Mesenteric fat pad (tissue), 1 donor: ENCODE measurements at places on chromosomes 2 and 18. TPM values are rescaled to one million over a fixed set of nuclear protein-coding genes. Genes with fewer than 3 reads are reported as not detected.

- peak; percentile 1 for DNase-seq
Measured at GRCh38 chr2:227761740-227762476, 16.2 kb downstream of the SCYGR8 start.

Gene IL37
- total RNA-seq = not detected

DNA sequence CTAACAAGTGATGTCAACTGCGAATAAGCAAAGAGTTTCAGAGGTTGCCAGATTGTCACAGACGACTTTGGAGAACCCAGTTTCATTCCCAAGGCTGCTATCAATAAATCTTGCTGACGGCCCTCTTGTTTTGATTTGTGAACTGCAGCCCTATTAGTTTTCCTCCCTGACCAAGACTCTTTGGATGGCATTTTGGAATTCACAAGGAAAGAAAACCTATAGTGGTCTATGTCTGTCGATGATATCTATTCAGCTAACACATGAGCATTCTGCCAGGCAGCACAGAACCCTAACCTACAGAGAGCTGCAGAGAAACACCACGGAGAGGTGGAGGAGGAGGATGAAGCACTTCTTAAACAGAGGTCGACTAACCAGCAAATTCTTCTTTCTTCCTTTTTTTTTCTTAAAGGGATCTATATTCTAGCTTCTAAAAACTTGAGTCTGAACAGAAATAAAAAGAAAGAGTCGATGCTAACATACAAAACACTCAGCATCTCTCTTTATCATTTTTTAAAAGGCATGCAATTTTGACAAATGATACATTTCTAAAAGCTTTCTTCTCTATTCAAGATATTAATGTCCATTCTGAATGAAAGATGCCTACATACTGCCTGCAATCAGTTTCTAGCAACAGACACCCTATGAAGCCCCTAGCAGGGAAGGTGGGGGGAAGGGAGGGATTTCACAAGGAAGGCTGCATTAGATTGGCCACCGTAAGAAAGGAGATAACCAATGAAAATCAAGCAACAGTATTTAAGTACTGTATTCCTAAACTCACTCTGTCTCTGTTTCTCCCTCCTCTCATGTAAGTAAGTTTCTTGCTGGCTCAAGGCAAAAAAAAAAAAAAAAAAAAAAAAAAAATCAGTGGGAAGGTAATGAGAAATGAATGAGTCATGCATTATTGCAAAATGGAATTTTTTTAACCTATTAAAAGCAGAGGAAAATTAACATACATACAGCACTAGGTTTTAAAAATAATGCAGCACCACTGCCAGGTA is 83.0 kb upstream of the CHRNA1 start:
- DNase-seq = no peak

DNA sequence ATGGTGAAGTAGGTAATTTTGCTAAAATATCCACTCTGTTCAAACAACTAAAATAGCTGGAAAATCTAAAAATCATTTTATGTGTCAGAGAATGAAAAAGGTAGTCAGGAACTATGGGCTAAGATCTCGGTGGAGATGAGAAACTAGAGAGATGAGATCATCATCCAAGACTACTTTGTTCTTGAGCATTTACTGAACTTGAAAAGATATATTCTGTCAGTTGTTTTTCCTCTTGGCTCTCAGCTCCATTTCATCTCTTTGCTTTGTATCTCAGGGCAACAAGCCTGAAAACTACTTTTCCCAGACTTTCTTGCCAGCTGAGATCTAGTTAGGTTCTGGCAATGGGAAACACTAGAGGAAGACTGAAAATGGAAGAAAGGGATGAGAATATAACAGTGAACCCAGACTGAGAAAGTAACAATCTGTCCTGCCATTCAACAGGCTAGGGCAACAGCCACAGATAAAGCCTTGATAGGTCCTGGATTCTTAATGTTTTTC is 346.2 kb upstream of the MEX3C start:
- DNase-seq = no peak

DNA sequence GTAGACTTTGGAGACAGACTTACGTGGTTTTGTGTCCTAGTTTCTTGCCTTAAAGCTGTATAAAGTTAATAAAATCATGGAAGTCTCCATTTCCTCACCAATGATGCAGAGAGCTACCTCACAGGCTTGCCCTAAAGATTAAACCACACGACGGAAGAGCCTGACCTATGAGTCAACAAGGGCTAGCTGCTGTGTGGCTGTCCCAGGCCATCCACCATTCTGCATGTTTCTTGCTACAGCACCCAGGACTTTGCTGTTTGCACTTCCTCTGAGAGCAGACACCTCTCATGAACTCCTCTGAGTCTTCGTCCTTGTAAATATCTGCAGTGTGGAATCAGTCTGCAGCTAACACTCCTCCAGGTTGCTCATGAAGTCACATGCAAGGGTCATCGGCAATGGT is 160.0 kb upstream of the TRIB2 start:
- DNase-seq = no peak

DNA sequence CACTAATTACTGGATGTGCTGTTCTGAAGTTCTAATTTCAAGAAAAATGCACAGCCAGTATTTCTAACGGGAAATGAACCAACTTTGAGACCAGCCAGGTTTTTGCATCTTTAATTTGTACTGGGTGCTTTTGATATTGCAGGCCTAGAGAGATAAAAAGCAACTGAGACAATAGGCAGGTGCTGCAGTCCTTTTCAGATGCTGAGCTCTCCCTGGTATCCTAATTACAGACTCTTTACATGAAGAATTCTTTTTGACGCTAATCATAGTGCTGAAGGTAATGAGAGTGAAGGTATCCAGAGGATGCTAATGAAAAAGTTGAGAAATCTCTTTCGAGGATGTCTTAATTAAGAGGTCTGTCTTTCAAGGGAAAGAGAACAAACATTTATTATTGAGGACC is 85.1 kb downstream of the SERPINB8 start:
- no peak for DNase-seq

DNA sequence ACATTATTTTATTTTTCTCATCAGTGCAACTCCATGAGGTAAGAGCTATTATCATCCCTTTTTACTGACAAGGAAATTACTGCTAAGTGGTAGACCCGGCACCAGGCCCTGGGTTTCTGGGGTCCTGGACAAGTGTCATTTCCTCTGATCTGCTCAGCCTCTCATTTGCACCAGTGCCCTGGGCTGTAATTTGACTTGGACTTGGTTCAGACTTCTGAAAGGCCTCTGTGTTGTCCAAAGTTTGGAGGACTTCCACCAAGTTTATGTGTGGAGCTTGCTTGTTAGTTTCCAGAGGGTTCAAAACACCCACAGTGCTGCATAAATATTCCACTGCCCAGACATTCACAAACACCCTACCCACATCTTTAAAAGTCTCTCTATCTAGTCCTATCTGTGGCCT is 44.0 kb upstream of the PPP1CB start:
- DNase-seq = no peak

Gene FAM110C
- total RNA-seq = 1.4 TPM

GRCh38 chr2:197944416-197945096 is 140.2 kb downstream of the PLCL1 start:
- DNase-seq = no peak

DNA sequence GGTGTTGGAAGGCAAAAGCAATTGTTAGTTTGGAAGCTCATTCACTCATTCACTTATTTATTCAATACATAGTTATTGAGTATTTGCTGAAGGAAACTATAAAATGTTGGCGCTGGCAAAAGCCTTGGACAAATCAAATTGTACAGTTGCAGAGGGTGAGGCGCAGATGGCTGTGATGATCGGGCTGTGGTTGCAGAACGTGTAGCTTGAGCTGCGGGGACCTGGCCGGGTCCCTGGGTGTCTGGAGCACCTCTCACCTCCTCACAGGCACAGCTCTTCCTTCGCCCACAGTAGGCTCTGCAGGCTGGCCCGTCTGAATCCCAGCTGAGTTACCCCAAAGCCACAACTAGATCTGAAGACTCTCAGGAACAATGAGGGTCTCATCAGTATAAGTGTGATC is 72.7 kb downstream of the LDLRAD4 start:
- peak; percentile 18 for DNase-seq

GRCh38 chr18:55406451-55406991 is 181.5 kb downstream of the TCF4 start:
- DNase-seq = no peak

Gene IGFBP2
- total RNA-seq = 59.9 TPM

- no peak for DNase-seq
Measured at GRCh38 chr2:65775839-65776238, 343.4 kb upstream of the SPRED2 start.
